MCF 10A (cell line): ENCODE measurements at places on chromosomes 12 and 14.

GRCh38 chr12:120529641-120530417, 871 bp upstream of the COQ5 start:
- peak; percentile 61 for DNase-seq

- peak; percentile 69 for DNase-seq
These were observed 584.8 kb downstream of the ETNK1 start for GRCh38 chr12:23209793-23210192.

DNA sequence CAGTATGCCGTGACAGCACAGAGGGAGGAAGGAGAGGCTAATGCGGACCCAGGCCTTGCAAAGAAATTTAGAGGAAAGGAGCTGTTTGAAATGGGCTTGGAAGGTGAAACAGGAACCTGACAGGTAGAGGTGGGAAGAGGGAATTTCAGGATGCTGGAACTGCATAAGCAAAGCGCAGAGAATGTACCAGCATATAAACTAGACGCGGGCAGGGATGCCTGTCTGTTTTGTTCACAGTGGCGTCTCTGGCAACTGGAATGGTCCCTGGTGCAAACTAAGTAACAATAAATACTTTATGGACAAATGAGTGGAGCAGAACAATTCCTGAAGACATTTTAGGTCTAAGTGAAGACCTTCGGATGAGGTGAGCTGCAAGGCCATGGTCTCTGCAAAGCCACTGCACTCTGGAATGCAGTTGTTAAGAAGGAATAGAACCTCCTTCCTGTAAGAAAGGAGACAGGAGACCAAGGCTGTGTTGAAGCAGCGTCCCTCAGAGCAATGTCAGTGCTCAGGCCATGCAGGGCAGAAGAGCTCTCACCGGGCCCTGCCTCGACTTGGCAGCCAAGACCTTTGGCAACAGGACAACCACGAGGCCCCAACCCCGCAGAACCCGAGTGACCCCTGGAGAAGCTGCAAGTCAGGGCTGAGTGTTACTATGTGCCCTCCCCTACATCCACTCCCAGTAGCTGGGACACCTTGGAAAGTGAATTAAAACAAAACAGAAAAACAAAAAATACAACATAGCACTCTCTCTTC, 42.8 kb downstream of the PITPNM2 start:
- DNase-seq: no peak

DNA sequence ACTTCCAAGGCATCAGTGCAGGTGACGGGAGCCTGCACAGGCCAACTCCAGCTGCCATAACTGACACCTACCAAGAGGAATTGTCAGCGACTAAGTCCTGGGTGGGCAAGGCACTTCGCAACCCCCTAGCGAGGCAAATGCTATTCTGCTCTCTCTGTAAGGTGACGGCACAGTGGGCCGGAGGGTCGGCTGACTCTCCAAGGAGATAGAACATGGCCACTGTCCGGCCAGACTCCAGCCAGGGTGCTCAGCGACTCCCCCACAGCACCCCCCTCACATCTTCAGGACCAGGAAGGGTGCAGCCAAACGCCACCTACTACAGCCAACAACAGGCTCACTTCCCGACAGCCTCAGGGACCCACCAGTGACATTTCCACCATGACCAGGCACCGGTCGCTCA, 13.2 kb downstream of the RAB35 start:
- no peak for DNase-seq

- no peak for DNase-seq
These were observed 12.8 kb downstream of the SERPINA1 start for GRCh38 chr14:94375552-94376107.

DNA sequence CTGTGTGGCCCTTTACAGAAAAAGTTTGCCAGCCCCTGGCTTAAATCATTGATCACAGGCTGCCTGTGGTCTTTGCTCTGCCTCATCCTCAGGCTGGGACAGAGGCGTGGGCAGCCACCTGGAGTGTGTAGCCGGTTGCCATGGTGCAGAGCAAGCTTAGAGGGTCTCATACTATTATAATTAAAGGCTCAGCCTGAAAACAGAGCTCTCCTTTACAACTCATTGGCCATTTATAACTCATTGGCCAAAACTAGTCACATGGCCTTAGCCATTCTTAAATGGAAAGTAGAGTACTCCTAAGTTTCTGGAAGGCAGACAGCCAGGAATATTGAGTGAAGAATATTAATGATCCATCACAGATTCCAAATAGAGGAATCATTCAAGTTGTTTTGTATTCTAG, 3.0 kb downstream of the HSP90B1 start:
- no peak for DNase-seq

- DNase-seq: peak; percentile 76
These were observed 67.0 kb downstream of the CRADD start for GRCh38 chr12:93743999-93744689.

DNA sequence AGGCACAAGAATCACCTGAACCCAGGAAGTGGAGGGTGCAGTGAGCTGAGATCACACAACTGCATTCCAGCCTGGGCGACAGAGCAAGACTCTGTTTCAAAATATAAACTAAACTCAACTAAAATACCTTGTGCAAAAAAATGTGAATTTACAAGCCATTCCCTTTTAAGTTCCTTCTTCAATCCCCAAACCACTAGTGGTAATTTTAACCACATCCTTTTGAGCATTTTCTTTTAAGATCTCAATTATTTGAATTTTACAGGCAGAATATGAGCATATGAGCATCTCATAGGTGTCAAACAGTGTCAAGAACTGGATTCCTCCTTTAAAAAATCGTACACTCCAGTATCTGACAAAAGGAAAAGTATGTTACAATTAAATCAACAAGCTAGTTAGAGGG, 57.0 kb upstream of the NPFF start:
- no peak for DNase-seq

GRCh38 chr12:55633151-55633550, 3.5 kb upstream of the OR10P1 start:
- DNase-seq: no peak

- no peak for DNase-seq
These were observed 430.2 kb upstream of the SEL1L start for GRCh38 chr14:81963846-81964245.

DNA sequence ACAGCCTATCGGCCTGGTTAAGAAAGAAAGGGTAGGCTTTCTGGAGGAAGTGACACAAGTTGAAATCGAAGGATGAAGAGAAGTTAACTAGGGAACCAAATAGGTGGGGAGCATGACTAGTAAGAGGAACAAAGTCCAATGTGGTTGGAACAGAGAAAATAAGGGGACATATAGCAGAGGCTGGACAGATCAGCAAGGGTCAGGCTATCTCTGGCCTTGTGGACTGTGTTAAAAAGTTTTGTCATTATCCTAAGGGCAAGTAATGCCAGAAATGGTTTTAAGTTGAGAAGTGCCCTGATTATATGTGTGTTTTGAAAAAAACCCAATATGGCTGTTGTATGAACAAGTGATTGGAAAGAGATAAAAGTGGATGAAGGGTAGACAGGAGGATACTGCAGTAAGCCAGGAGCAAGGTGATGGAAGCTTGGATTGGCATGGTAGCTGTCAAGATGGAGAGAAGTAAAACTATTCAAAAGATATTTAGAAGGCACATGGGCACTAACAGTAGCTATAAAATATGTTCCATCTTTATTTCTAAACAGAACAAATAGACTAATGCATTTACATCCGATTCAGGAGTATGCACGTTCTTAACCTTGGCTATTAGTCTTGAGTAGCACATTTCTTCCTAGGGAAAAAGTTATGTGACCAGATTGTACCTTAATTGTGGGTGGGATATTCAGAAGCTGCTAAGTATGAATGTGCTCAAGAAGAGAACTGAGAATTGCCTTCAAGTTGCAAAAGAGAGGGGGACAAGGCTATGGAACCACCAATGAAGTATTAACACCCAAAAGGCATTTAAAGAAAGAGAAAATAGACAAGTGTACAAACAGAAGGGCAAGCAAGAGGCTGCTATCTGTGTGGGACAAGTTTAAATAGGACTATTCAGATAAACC, 46.8 kb upstream of the OR5AU1 start:
- no peak for DNase-seq

DNA sequence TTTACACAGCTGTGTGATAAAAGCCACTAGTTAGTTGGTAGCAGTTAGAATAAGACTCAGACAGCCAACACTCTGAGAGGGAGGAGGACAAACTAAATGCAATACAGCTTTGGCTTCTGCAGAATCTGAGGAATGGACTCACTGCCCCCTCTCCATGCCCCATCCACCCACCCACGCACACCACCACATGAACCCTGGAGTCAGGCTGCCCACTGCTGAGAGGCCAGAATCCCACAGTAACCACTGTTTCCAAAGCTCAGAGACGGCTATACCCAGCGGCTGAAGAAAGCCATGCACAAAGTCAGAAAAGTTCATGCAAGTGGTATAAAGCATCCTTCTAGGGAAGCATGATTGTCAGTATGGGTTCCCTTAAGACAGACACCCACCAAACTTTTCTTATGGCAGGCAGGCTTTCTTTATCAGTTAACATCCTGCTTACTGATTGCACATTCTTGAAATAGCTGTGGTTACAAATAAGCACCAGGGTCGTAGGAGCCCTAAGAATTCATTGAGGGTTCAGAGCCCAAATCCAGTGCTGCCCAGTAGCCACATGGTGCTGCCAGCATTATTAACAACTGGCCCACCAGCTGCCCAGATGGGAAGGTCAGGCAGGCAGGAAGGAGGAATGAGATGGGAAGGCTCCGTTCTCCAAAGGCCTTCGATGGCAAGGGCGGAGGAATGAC, 61.5 kb downstream of the NT5DC3 start:
- DNase-seq: no peak

- DNase-seq: no peak
These were observed 79.1 kb downstream of the LRIG3 start for GRCh38 chr12:58841058-58841798.

- no peak for DNase-seq
These were observed 63.3 kb upstream of the FLRT2 start for GRCh38 chr14:85466678-85467077.

DNA sequence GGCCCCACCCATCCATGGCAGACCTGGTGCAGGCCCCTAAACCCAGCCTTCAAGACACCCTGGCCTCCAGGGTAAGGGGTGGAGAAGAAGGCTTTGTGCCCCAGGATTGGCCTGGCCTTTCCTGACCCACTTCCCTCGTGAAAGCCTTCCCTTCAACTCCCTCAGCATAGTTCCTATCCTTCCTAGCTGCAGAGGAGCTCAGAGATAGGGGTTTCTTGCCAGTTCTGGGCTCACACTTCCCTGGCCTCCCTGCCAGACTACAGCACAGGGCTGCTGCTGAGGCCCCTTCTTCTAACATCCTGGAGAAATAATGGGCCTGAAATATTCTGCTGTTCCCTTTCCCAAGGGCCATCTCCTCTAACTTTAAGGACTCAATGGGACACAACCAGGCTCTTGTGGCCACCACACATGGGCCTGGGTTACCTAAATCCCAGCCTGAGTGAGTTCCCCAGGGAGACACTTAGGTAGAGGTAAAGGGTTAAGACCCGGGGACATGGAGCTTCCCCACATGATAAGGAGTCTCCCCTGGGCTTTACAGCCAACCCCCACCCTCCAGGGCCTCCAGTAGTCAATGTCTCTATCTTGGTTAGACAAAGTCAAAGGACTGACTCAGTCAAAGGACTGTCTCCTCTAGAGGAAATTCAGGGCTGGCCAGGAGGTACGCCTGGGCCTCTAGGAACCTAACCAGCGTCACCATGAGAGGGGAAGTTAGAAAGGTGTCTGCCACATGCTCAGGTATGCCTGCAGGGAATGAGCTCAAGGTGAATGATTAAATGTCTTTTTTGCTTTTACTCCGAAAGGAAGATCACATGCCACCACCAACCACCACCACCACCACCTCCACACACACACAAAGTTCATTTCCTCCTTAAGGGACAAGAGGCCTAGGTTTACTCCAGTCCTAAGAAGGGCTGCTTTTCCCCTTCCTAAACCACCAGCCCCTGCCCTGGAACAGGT, 7.1 kb downstream of the ZFP36L1 start:
- peak; percentile 65 for DNase-seq

- peak; percentile 66 for DNase-seq
These were observed 89.6 kb downstream of the SCARB1 start for GRCh38 chr12:124774054-124774461.

DNA sequence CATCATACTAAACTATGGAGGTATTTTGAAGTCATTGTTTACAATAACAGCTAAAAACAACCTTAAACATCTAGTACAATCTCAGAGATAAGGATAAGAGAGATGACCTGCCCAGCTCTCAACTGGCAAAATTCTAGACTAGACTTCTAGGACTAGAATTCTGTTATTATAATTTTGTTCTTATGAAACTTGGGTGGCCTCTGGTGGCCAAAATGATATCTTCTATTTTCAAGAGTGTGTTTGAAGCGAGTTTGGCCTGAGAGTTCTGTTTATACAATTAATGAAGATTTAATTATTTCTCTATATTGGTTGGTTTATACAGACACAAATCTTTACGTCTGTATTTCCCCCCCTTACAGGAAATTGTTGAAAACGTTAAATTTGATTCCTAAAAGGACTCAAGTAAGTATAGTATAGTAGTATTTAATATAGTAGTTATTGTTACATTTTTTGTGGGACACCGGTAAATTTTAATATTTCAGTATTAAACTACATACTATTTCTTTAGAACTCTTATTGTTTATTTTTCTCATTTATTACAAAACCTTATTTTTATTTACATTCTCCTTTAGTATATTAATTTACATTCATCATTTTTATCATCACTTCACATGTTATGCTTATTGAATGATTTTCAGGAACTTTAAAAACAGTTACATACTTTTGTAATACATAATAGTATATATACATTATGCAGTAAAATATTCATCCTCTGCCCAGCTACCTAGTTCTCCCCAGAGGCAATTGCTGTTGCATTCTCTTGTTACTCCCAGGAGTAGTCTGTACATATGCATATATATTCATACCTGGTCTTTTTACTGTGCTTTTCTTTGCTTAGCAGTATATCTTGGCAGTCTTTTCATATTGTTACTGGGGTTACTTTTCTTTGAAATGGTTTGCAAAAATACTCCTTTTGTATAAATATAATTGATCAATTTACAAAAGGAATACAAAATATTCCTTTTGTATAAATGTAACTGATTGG, 6.6 kb downstream of the PPHLN1 start:
- peak; percentile 53 for DNase-seq

DNA sequence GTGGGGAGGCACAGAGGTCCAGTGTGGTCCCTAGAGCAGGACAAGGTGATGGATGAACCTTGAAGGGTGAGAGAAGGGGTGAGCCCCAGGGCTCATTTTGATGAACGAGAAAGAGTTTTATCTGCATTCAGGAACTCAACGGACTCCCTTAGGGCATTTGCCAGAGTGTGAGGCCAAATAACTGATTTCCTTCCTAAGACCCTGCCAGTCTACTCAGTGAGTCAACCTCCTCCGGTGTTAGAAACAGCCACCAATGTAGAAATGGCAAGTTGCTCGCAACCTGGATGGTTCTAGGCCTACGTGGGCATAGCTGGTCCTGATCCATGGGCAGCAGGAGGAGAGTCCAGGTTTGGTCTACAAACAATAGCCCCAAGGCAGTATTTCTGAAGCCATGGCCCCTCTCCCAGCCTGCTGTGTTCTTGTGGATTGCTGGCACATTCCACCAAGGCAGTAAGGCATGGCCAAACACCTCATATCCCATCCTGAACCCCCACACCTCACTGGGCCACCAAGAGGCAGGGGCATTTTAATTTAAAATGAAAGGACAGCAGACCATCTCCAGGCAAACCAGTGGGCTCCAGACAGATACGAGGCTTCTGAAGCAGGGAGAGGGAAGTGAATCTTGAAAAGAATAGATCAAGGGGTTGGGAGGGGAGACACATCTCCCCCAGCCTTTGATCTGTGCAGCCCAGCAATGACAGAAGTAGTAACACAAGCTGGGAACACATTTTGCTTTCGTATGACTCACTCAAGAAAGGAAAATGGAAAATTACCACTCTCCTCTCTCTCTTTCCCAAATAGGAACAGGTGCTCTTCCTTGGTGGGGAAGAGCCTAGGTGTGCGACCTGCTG, 25.4 kb upstream of the TESC start:
- no peak for DNase-seq

- DNase-seq: no peak
These were observed 122.0 kb downstream of the AKAP6 start for GRCh38 chr14:32450919-32451675.
